ENCODE measurements at places on chromosomes 11 and 22.

GRCh38 chr22:17012267-17012666 lies 4.2 kb upstream of the GAB4 start:
- no peak for DNase-seq

DNA sequence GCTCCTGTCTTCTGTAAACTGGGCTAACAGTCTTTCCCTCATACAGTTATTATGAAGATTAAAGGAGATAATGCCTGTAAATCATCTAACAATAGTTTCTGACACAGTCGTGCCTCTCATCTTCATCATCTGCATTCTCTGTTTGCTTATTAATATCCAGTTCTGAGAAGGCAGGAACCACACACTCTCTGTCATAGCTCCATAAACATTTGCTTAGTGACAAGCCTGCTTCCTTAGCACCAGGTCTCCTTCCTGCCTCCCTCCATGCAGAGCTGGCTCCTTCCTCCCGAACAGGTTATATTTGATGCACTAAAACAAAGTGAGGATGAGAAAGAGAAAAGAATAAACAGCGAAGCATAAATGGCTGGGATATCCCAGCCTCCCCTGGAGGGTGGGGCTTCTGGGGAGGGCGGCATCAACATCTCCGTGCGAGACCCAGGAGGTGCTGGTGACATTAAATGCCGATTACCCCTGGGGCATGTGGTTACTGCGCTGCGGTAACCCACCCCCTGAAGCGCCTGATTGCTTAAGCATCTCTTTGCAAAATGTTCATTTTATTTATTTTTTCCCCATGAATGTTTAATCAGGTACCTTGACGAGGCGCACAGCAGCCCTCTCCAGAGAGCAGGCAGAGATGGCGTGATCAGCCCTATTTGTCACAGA lies 404.9 kb downstream of the NXPE2 start:
- DNase-seq, result no peak

DNA sequence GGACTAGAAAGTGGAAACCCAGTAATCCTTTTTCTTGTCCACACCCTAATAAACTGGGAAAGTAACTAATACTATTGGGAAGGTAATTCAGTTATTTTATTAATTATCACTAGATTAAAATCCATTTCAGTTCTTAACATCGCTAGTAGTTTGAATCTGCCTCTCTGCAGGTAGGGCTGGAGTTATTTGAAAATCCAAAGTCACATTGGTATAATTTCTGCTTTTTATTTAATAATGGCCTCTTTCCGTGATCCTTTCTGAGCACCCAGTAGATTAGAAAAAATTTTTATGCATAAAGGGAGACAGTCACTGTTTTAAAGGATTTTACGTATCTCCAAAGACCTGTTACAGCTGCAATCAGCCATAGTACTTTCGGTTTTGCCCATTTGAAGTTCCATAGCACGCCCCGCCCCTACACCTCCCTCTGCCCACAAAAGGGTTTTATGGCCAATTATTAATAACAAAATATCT lies 605 bp upstream of the COPB1 start:
- DNase-seq, result peak; percentile 69

DNA sequence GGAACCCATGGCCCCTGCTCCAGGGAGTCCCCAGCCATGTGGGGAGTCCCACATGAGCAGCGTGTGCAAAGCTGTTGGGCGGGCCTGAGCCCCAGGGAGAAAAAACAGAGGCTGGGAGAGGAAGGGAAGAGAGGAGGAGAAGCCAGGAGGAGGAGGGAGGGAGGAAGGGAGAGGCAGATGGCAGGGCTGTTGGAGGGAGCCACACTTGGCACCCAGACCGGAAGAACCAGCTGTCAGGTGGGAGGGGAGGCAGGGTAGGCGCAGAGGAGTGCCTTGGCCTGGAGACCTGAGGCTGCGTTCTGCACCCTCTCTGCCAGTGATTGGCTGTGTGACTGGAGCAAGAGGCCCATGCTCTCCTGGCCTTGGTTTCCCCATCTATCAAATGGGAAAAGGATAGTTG lies 6.7 kb downstream of the SYNGR1 start:
- no peak for DNase-seq

DNA sequence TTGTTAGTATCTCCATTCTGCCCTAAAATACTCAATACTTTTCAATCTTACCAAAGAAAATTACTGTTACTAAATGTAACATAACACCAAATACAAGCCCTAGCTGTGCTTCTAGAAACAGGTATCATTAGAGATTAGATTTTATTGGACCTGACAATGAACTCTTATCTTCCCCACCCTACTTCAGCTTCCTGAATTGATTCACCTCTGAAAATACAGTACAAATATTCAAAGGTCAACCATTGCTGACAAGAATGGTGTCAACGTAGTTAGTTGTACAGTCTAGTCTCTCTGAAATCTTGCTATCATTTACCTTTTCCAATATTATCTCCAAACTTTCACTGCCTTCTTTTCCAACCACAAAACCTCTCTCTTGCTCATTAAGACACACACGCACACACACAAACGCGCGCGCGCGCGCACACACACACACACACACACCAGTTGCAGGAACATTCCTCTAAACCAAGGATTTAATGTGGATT lies 22.4 kb downstream of the LRRC4C start:
- DNase-seq, result no peak

DNA sequence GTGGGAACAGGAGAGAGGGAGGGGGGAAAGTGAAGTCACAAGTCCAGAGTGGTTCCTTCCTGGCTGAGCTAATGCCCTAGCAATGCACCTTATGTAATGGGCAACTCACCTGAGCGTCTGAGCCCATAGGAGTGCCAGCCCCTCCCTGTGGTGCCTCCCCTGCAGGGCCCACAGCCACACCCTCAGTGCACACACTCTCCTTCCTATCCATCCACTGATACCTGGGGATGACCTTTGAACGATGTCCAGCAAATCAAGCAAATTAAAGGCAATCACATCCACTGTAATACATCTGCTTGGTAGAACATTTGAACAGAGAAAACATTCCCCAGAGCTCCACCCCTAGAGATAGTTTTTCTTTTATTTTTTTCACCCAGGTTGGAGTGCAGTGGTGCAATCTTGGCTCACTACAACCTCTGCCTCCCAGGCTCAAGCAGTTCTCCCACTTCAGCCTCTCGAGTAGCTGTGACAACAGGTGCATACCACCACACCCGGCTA lies 19.6 kb upstream of the MICAL2 start:
- DNase-seq, result no peak

GRCh38 chr11:18310800-18311340 lies 11.1 kb downstream of the HPS5 start:
- no peak for DNase-seq

GRCh38 chr11:108958368-108959104 lies 293.7 kb downstream of the DDX10 start:
- no peak for DNase-seq

DNA sequence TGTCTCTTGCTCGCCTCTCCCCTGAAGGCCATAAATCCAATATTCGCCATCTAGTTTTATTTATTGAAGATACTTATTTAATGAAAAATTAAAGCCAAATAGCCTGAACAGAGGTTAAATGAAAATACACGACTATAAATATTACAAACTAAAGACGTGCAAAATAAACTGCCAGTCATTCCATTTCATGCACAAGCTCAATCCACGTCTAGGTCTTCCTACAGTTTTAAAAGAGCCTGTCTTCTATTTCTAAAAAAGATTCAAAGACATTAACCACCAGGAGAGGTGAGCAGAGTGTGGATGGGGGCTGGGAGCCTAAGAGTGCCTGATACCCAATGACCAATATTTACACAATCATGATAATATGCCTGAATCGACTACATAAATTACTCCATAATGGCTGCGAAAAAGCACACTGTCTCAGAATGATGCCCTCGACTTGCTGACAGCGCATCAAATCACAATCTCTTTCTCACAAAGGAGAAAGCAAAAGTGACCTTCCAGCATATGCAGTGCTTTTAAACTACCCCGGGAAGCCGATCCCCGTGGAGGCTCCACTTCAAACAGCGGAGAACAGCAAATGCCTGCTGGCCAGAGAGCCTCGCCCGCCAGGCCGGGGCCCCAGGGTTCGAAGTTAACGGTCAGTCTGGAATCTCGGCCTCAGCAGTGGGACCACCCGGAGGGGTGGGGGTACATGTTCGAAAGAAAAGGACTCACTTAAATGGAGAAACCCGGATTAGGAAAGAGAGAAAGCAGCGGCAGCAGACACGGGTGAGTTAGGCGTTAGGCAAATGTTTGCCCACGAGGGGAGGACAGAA lies 1.7 kb downstream of the FCHSD2 start:
- peak; percentile 19 for DNase-seq

DNA sequence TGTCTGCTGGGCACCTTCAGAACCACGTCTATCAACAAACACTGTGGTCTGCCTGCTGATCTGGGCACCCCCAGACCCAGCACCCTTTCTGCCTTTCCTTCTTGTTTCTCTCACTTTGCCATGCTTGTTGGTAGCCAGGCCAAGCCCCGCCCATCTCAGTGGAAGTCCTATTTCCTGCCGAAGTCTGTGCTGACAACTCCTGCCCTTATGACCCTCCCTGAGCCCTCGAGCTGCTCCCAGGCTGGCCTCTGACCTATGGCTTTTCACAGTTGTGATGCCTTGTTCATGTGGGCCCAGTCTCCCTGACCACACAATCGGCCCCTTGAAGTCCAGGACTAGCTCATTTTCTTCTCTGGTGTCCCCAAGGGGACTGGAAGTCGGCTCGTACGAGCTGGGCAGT lies 132.1 kb downstream of the DSCAML1 start:
- no peak for DNase-seq

- DNase-seq, result no peak
Observed at GRCh38 chr22:41845380-41846267, 12.7 kb downstream of the SREBF2 start.

GRCh38 chr22:21041937-21042336 lies 3.8 kb upstream of the LRRC74B start:
- no peak for DNase-seq

- no peak for DNase-seq
Observed at GRCh38 chr11:2434008-2434407, 10.3 kb downstream of the TRPM5 start.

- no peak for DNase-seq
Observed at GRCh38 chr11:46106530-46107407, 14.5 kb downstream of the PHF21A start.

- no peak for DNase-seq
Observed at GRCh38 chr11:85717429-85717828, 31.4 kb upstream of the CCDC89 start.

DNA sequence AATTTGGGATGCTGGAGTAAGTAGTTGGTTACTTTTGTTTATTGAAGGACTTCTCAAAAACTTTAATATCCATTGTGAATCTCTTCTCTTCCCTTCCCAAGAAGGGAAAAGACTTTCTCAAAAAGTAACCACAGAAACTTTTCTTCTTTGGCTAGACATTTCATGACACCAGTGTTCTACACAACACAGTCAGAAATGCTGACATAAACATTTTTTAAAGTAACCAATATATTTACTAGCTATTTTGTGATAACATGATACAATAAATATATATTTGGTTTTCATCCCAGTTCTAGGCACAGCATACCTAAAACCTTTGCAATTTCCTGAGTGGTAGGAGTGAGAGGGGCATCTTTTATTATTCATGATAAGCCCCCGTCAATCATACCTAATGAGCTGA lies 47.8 kb downstream of the FAM118A start:
- DNase-seq, result no peak

- no peak for DNase-seq
Observed at GRCh38 chr11:103995896-103996295, 40.5 kb upstream of the DDI1 start.

DNA sequence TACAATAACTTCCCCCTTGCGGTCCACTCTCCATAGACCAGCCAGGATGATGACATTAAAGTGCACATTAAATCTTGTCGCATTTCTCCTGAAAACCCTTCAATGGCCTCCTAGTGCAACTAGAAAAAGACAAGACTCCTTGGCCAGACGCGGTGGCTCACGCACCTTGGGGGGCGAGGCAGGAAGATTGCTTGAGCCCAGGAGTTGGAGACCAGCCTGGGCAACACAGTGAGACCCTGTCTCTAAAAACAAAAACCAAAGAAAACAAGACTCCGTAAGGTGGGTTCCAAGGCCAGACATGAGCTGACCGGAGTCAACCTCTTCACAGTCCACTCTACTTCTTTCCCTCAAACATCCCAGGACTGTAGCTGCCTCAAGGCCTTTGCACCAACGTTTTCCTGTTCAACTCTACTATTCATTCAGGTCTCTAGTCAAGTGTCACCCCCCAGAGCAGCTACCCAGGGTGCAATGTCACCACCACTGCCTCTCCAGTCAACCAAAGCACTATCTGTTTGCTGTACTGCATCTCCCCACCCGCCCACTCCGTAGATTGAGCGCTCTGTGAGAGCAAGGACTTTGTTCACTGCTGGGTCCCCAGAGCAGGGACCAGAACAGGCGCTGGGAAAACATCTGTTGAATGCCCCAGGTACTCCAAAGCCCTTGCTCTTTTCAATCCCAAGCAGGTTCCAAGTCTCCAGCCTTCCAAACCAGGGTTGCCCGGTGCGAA lies 739 bp downstream of the ZMAT5 start:
- peak; percentile 5 for DNase-seq

- DNase-seq, result no peak
Observed at GRCh38 chr11:45450189-45450588, 164.0 kb upstream of the SYT13 start.

DNA sequence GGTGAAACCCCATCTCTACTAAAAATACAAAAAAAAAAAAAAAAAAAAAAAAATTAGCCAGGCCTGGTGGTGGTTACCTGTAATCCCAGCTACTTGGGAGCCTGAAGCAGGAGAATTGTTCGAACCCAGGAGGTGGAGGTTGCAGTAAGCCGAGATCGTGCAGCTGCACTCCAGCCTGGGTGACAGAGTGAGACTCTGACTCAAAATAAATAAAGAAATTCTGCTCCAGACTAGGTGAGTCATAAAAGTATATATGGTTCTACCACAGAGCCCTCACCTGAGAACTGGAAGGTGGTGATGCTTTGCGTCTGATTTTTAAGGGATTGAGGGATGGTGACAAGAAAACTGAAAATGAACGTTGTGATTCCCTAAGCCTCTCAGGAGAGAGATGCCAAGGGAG lies 58.4 kb downstream of the NTM start:
- no peak for DNase-seq

DNA sequence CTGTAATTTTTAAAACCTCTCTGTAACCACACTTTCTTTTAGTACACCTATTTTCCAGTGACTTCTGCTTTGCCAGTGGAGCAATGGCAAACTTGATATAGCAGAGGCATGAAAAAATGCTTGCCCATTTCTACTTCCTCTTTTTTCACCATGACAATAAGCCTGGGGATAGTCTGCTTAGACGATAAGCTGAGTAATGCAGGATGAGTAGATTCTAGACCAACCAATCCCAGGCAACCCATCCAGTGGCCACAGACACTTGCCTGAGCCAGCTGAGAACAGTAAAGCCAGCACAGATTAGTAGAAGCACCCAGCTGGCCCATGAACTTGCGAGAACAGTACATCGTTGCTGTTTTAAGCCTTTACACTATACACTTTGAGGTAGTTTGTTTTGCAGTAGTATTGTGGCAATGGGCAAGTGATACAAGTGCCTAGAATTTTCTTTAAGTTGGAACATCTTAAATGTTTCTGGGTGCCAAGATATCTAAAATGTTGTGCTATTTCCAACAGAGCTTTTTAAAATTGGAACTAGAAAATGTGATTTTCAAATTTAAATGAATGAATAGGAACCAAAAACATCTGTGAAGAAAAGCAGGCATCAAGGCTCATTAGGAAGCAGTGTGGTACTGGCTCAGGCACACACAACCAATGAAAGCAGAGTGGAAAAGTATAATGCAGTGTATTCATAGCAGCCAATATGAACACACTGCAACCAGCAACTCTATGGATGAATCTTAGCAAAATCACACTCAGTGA lies 37.7 kb downstream of the DDI1 start:
- no peak for DNase-seq

- DNase-seq, result peak; percentile 44
Observed at GRCh38 chr11:85694385-85694980, 8.5 kb upstream of the CCDC89 start.

GRCh38 chr11:33379947-33380346 lies 122.8 kb downstream of the HIPK3 start:
- DNase-seq, result no peak

GRCh38 chr11:14904745-14905103 lies 12.7 kb upstream of the CYP2R1 start:
- DNase-seq, result peak; percentile 90
